Omental fat pad (tissue), 4 donors: ENCODE measurements at places on chromosomes 6 and 20.

DNA sequence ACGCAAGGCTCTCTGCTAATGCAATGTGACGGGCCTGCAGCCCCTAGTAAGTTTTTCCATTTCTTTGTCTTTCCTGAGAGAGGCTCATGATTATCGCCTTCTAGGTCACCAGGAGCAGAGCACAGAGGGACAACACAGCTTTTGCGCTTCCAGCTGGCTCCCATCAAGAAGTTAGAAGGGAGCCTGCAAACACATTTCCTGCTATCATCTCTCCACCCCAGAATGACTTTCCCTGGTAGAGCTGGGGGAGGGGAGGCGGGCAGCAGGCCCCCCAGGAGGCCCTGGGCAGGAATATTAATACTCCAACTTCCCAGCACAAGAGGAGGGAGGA lies 35.7 kb upstream of the CCDC167 start:
- no peak for DNase-seq

DNA sequence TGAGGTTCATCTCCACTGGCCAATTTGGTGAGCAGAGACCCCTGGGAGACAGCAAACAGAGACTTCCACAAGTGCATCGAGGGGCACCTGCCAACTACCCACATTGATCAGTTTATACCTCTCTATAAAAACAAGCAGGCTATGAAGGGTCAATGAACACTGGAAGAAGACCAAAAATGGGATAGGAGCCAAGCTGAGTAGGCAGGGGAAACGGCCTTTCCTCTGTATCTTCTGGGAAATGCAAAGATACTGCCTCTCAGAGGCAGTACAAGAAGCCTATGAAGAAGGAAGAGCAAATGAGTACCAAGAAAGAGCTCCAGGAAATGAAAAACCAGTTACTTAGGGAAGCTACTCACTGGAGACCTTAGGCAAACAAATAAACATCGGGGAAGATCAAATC lies 247.7 kb downstream of the GMDS start:
- no peak for DNase-seq

- no peak for DNase-seq
Observed at GRCh38 chr6:170444811-170445211, 108.3 kb downstream of the PSMB1 start.

DNA sequence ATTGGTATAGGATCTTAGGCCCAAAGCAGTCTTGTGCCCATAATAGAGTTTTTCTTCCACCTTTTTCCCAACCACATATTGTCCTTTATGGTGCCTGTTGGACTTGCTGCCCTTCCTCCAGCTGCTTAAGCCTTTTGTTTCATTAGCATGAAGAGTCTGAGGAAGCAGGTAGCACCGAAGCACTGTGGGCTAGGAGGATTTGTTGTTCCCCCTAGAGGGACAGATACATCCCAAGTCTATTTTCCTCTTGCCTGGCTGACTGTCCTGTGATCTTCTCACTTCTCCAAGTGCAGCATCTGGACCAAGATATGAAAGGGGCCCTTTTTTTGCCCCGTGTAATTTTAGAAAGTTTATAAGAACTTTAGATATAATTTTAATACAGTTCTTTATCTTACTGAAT lies 50.7 kb upstream of the COL10A1 start:
- DNase-seq: no peak

- no peak for DNase-seq
Observed at GRCh38 chr20:61440548-61441055, 188.5 kb downstream of the CDH4 start.

- DNase-seq: no peak
Observed at GRCh38 chr6:71236926-71237434, 51.6 kb upstream of the OGFRL1 start.

DNA sequence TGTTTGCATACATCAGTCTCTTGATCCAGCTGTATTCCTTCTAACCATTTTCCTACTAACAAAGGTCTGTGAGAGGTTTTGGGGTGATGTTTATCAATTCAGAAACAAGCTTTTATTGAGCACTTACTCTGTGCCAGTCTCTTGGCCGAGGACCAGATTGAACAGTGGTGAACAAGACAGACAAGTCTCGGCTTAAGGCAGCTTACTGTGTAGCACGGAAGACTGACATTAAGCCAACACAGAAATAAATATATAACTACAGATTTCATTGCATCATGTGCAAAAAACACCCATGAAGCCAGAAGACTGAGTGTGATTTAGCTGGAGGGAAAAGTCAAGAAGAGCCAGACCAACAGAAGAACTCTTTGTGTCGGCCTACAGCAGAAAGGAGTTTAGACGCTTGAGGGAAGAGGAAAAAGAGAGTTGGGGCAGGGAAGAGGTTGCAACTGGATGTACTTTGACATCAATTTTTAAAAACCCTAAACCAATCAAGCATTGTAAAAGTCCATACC lies 549.6 kb upstream of the CITED2 start:
- DNase-seq: no peak

DNA sequence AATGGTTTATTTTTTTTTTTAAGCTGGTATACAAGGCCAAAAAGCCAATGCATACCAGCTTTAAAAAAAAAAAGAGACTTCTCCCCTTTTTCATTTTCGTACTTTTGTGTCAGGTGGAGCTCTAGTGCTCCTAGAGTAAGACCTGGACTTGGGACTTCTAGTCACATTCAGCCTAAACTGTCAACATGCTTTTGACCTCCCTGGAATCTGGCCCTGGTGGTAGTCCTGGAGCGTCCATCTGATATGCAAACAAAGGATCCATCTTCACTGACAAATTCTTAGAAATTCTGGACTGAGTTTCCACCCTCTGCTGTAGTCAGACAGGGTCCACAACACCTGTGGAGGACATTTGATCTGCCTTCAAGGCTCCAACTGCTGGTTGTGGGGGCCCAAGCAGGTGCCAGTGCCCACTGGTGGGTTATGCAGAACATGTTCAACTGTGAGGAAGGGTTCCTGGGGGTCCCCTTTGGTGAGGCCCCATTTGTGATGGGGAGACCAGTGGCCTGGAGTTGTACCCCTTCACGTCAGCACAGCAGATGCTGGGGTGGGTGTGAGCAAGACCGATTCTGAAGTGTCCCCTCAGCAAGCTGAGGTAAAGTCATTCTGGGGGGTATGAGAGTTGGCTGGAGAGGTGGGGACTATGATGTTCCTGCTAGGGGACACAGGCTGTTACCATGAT lies 12.6 kb upstream of the PCMTD2 start:
- peak; percentile 6 for DNase-seq

GRCh38 chr6:6582131-6582530 lies 6.4 kb upstream of the LY86 start:
- no peak for DNase-seq

DNA sequence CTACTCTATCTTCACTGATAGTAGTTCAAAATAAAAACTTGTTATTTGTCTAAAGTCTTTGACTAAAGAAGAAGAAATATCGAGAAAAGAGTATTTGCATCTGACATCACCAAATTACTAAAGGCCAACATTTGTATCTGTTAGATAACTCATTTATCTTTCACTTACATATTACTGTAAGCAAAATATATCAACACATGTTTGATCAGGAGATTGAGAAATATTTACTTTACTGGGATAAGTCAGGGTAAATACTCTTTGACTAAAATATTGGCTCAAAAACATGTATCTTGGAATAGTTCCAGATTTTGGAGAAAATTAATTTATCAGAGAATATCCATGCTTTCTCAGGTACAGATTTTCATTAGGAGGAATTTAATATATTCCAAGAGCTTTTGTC lies 306.0 kb downstream of the TENT5A start:
- no peak for DNase-seq

GRCh38 chr6:122753688-122754056 lies 25.8 kb upstream of the FABP7 start:
- DNase-seq: no peak

DNA sequence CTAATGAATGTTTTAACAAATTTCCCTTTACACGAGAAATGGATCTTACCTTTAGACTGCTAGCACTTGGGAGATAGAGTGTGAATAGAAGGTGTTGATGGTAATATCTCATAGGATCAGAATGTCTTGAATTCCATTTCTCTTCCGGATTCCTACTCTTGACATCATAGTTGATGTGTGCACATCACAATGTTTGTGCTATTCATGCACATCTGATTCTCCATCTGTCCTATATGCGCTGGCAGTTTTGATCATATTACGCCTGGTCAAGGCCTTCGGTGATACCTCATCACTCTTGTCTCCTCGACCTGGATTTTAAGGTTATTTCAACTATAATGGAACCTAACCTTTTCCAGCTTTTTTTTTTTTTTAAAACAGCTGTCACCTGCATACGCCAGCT lies 16.8 kb upstream of the ACAT2 start:
- DNase-seq: no peak

GRCh38 chr20:9082741-9083140 lies 13.9 kb downstream of the PLCB4 start:
- DNase-seq: no peak

DNA sequence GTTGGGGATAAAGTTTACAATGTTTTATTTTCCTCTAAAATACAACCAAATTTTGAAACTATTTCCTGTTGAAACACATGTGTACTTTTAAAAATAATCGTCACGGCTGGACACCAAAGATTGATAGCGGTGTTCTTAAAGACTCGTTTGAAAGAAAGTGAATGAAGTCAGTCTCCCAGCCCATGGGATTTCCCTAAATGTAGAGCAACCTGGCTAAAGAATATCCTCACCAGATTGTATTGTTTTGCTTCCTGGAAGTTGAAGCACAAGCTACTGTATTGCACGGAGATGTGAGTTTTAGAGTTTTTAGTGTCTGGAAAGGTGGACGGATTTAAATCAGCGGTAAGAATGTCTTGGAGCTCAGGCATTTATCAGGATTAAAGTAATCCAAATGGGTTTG lies 189.5 kb downstream of the THBS2 start:
- DNase-seq: no peak

GRCh38 chr20:10536531-10536930 lies 101.4 kb downstream of the SLX4IP start:
- no peak for DNase-seq

DNA sequence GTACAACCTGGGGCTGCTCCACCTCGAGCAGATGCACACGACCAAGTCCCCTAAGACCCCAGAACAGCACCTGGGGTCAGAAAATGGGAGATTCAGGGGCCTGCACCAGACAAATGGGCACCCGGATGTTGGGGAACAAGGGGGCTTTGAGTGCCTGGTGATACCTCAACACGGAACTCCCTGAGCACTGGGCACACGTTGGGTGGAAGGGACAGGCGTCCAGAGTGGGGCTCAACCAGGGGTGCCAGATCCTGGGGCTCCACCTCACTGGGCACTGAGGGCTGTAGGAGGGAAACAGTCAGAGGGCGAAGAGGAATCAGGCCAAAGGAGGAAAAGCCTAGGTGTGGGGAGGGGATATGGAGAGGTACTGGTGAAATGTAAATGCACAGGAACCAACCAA lies 33.5 kb upstream of the SPAG4 start:
- DNase-seq: no peak

- DNase-seq: no peak
Observed at GRCh38 chr6:63321821-63322220, 2.0 kb upstream of the LGSN start.

- no peak for DNase-seq
Observed at GRCh38 chr6:66198062-66198624, 491.1 kb upstream of the EYS start.

GRCh38 chr20:44481719-44482416 lies 6.2 kb downstream of the TTPAL start:
- no peak for DNase-seq

DNA sequence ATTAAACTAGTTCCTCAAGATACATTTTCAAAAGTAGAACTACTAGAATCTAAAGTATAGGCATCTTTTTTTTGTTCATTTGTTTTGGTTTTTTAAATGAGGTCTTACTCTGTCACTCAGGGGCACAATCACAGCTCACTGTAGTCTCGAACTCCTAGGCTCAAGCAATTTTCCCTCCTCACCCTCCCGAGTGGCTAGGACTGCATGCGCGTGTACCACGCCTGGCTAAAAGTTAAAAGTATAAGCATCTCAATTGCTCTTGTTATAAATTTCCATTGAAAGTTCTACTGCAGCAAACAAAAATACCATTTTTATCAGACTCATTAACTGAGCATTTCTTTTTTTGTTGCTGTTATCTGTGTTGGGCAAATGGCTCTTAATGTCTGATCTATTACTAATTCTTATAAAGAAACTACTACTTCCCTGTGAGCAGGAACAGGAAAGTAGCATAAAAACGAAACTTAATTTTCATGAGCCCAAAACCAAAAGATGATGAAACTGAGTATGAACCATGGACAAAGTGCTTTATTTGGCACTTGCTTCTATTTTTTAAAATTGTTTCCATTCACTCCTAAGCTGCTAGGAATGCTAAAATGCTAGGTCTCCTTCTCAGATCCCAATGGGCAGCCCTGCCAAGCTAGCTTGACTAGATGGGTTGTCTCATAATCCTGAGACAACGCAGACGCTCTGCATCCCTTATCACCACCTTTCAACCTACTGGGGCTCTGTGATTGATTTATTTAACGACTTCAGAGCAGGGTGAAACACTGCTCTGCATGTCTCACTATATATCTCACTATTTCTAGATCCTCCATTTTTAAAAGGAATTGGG lies 36.9 kb downstream of the TRPC4AP start:
- DNase-seq: no peak

DNA sequence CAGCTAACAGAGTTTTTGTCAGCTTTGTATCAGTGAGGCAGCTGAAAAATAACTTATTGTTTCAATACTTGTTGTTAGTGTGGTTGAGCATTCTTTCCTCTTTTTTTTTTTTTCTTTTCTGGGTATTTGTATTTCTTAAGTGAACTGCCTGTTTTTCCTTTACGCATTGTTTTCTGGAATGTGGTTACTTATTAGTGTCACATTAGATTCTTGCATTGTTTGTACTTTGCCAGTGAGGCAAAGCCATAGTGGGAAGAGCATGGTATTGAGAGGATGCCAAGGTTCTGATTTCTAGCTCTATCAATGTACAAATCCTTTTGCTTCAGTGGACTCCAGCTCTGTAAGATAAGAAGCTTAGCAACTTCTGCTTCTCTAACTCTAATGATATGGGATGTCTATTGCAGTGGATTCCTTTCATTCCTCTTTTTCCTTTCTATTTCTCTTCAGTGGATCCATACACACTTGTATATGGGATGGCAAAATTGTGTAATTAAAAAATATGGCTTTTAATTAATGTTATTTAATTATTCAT lies 3.9 kb downstream of the CDKAL1 start:
- no peak for DNase-seq

GRCh38 chr20:42110301-42110700 lies 492.1 kb upstream of the CHD6 start:
- no peak for DNase-seq

DNA sequence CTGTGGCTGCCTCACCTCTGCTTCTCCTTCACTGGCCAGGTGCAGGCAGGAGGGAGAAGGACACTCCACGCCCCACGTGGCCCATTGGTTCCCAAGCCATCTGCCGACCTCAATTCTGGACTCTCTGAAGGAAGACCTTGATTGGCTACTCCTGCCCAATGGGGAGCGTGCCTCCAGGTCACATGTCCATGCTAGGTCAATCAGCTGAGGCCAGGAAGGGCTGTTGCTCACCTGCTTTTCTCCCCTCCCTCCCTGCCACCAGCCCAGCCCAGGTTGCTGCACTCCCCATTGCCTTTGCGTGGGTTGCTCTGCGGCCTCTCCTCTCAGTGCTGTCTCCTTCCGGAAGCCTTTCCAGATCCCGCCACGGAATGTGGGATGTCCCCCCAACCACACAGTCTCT lies 21.9 kb upstream of the CDH4 start:
- DNase-seq: no peak

GRCh38 chr6:161568885-161569456 lies 295.1 kb upstream of the AGPAT4 start:
- no peak for DNase-seq
